ENCODE measurements at places on chromosomes 2 and 18.

- DNase-seq, result no peak
These were observed 14.9 kb upstream of the SNED1 start for GRCh38 chr2:240983361-240983995.

DNA sequence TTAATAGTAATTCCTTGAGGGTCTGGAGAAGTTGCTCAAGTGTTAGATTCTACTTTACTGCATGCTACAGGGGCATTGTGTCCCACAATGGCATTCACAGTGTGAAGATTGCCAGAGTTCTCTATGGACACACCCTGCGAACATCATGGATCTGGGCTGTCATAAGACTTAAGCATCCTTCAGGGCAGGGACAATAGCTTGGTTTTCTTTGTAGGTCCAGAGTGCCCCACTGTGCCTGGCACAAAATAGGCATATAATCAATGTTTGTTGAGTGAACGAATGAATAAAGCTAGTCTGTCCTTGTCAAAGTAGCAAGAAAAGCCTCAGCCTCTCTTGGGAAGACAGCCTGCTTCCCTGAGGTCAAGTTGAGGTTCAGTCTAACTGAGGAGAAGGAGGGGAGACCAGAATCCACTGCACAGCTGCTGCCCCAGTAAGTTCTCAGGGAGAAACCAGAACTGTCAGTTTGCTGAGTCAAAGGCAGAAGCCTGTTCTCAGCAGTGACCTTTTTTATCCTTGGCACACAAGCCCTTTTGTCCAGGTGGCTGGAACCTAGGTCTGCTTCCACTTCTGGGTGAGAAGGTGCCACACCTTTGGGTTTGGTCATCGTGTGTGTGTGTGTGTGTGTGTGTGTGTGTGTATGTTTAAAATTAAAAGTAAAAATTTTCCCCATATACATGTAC lies 15.0 kb downstream of the INPP4A start:
- DNase-seq, result no peak

GRCh38 chr18:3126457-3127097 lies 93.2 kb downstream of the MYOM1 start:
- DNase-seq, result no peak

DNA sequence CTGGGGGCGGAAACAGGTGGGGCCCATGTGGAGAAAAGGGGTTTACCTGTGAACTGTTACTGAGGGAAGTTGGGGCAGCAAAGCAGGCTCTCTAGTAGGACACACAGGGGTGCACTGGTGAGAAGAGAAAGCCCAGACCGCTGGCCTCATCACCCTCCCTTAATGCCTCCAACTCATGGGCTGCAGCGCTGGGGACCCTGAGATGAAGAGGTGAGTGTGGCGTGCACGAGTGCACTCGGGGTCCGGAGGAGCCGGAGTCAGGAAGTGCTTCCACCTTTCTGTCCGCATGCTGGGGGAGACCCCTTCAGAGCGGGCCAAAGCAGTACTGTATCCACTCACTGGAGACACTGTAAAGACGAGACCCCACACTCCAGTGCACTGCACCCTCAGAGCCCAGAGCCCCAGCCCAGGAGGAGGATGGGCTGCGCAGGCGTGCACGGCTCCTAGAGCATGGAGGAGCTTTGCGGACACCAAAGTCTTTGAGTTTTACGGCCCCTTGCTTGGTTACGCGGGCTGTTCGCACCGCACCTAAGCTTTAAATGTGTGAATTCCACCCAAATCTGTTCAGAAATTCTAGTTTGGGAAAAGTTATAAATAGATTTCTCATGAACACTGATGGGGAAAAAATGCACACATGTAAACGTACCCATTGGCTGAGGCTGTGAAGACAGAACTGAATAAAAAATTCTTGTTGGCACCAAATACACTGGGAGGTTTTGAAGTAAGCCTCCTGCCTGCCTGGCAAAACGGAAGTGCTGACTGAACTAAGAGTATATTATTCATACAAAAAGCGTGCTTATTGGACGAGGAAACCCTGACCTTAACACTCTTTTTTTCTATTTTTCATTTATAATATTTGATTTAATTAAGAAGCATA lies 45.4 kb upstream of the PPP4R1 start:
- DNase-seq, result no peak

DNA sequence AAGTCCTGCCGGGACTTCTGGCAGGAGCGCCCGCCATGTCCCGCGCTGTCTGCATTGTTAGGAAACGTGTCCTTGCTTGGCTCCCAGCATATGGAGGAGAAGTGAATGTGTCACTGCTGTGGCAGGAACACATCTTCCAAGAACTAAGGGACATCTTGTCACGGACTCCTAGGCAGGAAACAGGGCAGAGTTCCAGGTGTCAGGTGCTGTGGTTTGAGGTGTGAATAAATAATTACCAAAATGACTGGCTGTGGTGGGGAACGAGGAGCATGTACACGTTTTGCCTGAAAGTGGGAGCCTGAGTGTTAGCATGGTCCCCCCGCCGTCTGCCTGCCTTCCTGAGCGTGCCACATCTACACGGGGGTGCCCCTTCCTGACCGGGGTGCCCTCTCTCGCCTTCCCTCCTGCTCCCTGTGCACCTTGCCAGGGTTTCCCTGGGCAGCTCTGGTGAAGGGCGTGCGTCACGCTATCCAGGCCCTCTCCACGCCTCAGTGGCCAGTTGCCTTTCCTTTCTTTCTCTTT lies 237.5 kb downstream of the LDLRAD4 start:
- DNase-seq, result no peak

DNA sequence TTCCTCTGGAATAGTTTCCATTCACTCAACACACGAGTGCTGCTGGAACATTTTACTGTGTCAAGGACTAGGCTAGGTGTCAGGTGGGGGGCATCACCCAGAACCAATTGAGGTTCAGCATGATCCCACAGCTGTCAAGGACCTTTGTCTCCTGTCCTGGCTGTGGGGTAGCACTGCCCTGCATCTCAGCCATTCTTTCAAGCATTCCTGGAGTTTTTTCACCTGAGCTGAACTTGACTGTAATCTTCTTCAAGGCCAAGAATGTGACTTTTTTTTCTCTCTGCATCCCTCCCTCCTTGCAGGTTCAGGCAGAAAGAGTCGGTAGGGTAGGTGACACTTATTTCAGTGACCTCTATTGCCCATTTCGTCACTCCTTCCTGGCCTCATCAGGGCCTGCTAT lies 3.5 kb downstream of the MAPK4 start:
- DNase-seq, result no peak

GRCh38 chr2:129055824-129056223 lies 737.2 kb upstream of the HS6ST1 start:
- no peak for DNase-seq

DNA sequence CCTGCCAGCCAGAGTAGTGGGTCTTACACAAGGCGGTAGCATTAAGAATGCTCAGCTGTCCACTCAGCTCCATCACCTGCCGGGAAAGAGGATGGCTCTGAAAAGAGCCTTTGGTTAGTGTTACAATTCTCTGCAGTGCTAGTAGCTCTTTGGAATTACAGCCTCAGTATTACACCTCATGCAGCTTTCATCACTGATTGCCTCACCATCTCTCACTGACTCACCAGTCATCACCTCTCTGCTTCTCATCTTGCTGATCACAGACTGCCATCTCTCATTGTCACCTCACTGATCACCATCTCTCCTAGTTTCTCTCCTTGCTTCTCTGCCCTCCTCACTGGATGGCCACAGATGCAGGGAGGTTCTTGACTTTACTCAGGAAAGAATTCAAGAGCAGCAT lies 573.5 kb upstream of the SETBP1 start:
- DNase-seq, result peak; percentile 27

GRCh38 chr2:46193356-46193755 lies 103.9 kb upstream of the EPAS1 start:
- DNase-seq, result no peak

- DNase-seq, result peak; percentile 43
These were observed 171.8 kb upstream of the KLF7 start for GRCh38 chr2:207337234-207338219.

DNA sequence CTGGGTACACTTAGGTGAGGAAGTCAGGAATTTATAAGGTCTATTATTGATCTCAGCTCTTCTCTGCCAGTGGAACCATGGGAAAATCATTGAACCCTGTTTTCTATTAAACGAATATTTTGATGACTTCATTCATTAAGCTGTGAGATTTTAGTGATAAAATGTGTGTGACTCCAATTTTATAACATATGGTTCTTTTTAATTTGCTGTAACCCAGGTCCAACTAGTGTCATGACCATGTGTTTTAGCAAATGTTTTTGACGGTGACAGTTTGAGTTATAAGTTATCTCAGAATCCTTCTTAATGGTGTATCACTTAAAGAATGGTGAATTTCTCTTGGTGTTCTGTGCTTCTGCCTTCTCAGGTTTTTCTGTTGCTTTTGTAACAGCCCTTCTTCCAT lies 213.1 kb downstream of the MCFD2 start:
- peak; percentile 4 for DNase-seq

- DNase-seq, result no peak
These were observed 9.6 kb downstream of the ICA1L start for GRCh38 chr2:202861987-202862386.

GRCh38 chr18:11998193-11998592 lies 16.9 kb downstream of the IMPA2 start:
- peak; percentile 16 for DNase-seq

DNA sequence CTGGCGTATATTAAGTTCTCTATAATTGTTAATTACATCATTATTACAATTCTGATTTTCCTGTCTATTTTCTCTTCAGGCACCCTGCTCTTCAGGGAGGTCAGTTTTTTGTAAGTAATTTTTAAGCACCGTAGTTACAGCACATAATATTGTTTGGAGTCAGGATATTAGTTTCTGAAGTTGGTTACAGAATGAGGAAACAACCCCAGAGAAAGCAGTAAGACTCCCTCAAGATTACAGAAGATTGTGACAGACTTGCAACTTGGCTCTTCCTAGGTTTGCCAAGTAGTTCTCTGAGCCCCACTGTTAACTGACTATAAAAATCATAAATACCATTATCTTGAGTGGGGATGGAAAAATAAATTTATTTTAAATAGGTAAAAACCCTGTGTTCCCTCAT lies 921 bp downstream of the RPE start:
- peak; percentile 57 for DNase-seq

DNA sequence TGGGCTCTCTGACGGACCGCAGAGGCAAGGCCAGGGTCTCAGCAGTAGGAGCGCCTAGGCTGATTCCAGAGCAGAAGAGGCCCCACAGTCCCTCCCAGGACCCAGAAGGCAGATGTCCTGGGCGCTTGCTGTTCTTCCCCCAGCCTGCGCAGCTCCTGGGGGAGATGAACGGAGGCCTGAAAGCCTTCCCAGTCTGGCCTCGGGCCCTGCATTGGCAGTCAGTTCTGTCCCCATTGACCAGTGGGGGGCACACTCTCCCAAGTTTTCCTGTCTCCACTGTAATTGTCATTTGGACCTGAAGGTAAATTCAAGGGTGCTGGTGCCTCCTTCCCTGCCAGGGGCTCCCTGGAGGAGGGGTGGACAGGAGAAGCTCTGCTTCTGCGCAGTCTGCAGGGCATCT lies 345.7 kb downstream of the CYP26B1 start:
- peak; percentile 79 for DNase-seq

DNA sequence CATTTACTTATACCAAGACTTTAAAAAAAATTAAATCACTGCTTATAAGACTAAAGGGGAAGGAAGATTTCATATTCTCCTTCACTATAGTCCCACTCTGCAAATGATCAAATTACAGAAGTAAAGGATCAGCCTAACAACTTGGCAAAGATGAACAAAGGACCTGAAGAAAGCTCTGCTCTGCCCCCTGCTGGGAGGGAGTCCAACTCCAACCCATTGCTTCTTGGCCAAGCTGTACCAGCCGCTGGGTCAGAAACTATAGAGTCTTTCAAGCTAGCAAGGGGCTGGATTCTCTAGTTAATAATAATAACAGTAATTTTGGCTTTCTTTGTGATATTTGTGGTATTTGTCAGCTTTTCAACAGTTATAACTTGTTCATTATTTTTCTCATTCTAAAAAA lies 927.0 kb upstream of the CRIM1 start:
- DNase-seq, result peak; percentile 20

GRCh38 chr2:145617906-145618305 lies 1098.0 kb upstream of the ZEB2 start:
- peak; percentile 80 for DNase-seq

DNA sequence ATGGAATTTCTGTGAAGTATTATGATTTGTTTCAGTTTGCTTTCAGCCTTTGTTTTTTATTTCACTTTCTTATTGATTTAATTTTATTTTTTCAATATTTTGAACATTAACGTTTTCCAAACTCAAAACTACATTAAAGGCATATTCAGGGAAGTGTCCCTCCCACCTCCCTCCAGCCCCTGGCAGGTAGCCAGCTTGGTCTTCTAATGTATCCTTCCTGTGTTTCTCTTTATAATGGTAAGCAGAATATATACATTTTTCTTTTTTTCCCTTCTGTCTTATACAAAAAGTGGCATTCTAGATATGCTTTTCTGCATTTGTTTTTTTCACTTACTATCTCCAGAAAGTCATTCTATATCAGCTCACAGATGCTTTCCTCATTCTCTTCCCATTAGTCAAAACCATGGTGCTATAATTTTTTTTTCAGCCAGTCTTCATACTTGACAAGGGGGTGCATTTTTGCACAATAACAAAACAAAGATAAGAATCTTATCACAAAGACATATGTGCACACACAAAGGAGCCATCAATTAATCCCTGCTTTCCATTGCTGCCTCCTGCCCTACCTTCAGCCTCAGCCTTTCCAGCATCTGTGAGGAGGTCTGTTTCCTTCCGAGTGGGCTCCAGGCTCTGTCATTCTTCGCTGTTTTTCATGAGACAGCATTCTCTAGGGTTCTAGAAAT lies 33.7 kb upstream of the TMEM177 start:
- DNase-seq, result peak; percentile 47

DNA sequence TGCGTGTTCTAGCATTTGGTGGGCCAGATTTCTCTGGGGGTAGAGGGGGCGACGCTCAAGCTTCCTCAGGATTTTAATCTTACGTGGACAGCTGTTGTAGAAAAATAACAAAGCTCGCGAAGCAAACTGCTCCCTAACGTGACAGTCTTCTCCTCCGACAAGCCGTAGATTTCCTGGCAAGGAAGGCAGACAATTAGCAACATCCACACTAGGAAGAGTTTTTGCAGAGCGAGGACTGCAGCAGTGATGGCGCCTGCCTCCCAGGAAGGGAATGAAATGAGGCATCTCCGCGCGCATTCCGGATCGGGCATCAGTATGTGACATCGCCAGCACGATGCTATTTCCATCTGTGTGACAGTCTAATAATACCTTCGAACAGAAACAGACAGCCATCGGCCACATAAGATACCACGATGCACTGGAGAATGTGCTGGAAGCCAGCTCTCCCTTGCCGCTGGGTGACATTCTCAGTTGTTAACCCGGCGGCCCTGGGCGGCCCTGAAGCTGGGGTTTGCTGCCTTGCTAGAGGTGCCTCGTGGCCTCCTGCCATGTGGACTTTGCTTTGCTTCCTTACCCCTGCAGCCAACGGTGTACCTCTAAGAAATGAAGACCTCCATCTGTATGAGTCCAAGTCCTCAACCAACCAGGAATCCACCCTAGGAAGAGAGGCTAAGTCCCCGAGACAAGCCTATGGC lies 101.8 kb upstream of the AGAP1 start:
- no peak for DNase-seq

GRCh38 chr18:36813824-36814223 lies 15.0 kb downstream of the TPGS2 start:
- no peak for DNase-seq

GRCh38 chr2:225995796-225996461 lies 596.4 kb downstream of the NYAP2 start:
- DNase-seq, result peak; percentile 47
